Mesothelial cell of epicardium (in vitro differentiated cells): ENCODE measurements at places on chromosomes 12 and 14.

DNA sequence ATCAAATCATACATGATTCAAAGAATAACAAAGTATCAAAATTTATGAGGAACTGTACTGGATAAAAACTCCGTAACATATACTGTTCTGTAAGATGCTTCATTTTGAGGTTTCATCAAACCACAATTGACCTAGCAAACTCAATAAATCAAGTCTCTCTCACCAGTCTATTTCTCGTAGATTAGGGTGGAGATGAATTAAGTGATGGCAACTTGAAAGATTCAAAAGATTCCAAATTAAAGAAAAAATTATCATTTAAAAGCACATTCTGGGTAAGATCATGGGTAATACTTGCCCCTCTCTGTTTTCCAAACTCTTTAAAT lies 74.4 kb downstream of the PAPLN start:
- DNase-seq, result no peak

GRCh38 chr12:33587784-33588712 lies 148.4 kb upstream of the SYT10 start:
- no peak for DNase-seq

DNA sequence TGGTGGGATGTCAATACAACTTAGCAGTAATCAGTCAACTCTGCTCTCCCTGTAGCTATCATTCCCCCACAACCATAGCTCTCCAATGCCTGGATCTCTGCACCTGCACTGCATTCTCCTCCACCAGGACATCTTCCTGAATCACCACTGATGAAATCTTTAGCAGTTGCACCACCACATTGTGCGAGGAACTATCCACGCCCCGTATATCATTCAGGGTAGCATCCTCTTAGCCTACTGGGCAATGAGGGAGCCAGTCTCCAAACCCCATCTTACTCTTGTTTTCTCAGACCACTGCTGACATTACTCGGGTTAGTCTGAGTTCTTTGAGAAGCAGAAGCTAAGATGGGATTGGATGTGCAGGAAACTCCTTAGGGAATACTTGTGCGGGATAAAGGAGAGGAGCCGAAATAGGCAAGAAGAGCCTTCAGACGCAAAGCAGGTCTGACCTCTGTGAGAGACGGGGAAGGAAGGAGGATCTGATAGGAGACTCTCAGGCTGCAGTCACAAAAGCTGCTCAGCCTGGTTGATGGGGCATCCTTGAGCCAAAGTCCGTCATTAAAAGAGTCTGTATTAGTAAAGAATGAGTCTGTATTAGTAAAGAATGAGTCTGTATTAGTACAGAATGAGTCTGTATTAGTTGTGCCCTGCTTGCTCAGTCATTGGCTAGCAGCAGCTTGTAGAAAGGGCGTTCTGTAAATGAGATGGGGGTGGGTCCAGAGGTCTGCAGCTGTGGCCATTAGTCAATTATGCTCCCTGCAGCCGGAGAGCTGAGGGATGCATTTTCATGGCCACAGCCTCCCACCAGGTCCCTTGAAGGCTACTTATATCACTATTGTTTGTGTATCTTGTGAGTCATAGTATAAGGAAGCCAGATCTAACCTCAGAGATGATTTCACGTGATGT lies 49.6 kb upstream of the RASSF3 start:
- DNase-seq, result no peak

- DNase-seq, result no peak
Measured at GRCh38 chr12:127657036-127657435, 609.9 kb upstream of the TMEM132C start.

GRCh38 chr14:85607651-85608081 lies 77.7 kb downstream of the FLRT2 start:
- no peak for DNase-seq

DNA sequence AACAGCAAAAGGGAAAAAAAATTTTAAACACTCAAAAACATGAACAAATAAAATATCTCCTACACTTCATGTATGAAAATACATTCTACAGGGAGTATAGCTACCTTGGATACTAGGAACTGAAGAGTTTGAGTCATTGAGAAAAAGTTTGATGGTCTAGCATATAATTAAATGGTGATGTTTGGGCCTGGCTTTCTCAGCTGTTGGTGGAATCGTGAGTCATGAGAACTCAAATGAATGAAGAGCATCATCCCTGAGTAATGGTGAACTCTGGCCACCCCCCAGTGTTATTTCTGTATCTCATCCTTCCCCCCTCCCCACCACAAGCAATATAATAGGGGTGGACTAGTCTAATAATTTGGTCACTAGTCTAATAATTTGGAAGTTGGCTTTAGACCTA lies 6.7 kb upstream of the SLC6A15 start:
- no peak for DNase-seq

GRCh38 chr14:104322531-104323366 lies 184.4 kb downstream of the KIF26A start:
- DNase-seq, result no peak

GRCh38 chr14:36655963-36656686 lies 5.5 kb upstream of the PAX9 start:
- DNase-seq, result peak; percentile 80

DNA sequence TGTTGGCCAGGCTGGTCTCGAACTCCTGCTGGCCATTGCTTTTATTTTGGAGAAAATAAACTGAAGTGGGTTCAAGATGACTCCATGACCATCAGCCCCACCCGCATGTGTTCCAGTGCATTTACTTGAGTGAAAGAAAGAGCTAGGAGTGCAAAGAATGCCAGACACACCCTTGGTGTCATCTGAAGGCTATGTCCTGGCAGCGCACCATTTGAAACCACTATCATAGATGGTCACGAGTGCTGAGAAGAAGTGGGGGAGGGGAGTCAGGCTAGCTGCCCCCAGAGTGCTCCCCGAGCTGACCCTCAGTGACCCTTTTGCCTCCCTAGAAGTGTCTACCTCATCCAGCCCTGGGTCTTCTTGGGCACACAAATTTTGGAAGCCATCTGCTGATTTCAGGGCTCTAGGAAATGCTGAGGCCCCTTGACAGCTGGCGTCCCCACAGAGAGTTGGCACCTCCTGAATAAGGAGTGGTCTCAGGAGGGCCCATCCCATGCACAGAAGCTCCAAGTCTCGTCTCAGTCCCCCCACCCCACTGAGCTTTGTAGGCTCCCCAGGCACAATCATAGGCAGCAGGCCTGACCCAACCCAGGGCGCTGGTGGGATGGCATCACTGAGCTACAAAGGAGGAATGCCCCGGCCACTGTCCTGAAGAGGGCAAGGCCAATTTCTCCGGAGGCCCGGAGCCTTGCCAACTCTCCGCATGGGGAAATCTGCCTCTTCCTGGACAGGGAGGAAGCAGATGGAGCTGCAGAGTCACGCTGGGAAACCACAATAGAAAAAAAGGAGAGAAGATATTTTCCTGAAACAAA lies 28.0 kb downstream of the PXN start:
- no peak for DNase-seq

GRCh38 chr12:44127966-44128710 lies 292.3 kb downstream of the TMEM117 start:
- no peak for DNase-seq

DNA sequence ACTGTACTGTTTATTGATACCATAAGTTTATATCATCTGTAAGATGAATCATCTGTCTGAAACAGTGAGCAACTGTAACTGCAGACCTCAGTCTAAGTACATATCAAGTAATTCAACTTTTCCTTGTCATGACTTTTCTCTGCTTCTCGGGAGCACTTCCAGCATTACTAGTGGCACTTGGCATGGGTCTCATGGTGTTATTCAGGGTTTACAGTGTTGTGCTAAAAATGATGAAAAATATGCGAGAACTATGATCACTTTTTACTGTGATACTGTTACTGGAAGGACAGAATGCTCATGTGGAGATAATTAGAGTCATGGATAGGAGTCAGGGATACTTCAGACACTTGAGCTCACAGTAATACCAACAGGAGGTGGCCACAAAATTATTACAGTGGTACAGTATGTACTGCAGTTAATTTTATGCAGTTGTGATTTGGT lies 8.3 kb downstream of the KTN1 start:
- DNase-seq, result no peak

- DNase-seq, result no peak
Measured at GRCh38 chr12:119578112-119578511, 15.5 kb upstream of the TMEM233 start.

DNA sequence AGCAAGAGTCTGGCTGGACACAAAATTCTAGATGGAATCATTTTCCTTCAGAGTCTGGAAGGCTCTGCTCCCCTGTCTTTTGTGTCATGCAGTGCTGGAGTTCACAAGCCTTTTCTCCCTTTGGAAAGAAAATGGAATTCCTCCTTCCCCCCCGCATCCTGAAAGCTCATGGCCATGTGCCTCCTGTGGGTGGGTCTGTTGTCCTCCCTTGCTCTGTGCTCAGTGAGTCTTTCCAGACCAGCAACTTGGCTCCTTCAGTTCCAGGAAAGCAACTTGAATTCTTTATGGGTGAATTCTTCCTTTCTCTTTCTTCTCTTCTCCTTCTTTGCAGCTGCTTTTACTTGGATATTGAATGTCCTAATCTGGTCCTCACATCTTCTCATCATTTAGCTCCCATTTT lies 70.2 kb downstream of the TUNAR start:
- no peak for DNase-seq

- DNase-seq, result no peak
Measured at GRCh38 chr14:23694085-23694948, 58.2 kb downstream of the DHRS2 start.

GRCh38 chr14:58637040-58637390 lies 747 bp upstream of the DACT1 start:
- no peak for DNase-seq

DNA sequence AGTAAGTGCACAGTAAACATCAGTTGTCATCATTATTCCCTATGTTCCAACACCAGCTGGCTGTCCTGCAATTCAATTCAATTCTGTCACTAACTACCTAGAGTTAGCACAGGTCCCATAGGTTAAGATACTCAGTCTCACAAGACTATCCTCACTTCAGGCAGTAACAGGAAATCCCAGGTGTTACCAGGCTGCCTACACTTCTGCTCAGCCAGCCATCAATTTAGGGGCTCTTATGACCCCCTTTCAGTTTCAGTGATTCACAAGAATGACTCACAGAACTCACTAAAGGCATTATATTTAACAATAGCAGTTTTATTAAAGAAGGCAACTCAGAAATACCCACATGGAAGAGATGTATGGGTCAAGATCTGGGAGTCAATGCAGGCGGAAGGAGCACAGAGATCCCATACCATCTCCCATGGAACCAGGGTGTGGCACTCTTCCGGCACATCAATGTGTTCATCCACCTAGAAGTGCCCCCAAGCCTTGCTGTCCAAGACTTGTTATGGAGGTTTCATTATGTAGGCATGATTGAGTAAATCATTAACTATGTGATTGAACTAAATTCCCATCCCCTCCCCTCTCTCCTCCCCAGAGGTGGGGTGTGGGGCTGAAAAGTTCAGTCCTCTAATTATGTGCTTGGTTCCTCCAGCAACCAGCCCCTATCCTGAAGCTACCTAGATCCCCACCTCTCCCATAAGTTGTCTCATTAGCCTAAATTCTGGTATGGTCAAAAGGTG lies 120.8 kb upstream of the WSCD2 start:
- no peak for DNase-seq

GRCh38 chr12:103144278-103144677 lies 186.8 kb downstream of the ASCL1 start:
- DNase-seq, result no peak

- no peak for DNase-seq
Measured at GRCh38 chr14:71533800-71534199, 398.4 kb upstream of the RGS6 start.

DNA sequence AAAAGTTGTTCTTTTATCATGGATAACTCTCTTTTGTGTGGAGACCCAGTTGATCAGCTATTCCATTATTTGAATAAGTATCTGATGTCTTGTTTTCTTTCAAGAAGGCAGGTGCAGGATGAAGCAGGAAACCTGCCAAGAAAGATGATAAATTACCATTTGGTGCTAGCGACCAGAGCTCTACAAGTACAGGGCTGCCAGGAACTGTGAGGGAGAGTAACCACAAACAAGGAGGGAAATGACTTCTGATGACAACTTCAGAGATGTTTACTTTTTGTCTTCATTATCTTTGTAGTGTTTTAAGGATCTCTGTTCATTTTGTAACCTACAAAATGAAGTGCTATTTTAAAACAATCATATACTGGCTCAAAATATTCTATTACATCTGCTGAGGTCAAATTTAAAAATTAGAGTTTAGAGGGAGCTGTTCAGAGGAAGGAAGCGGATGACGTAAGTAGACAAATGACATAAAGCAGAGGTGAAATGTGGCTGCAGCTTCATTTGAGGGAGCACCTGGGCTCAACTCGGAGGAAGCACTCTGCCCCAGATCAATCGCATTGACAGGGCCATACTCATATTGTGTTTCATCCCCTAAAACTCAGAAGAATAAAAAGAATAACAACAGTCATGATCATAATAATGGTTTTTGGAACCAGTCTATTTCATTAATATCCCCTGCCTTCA lies 226.8 kb downstream of the C12orf42 start:
- no peak for DNase-seq

DNA sequence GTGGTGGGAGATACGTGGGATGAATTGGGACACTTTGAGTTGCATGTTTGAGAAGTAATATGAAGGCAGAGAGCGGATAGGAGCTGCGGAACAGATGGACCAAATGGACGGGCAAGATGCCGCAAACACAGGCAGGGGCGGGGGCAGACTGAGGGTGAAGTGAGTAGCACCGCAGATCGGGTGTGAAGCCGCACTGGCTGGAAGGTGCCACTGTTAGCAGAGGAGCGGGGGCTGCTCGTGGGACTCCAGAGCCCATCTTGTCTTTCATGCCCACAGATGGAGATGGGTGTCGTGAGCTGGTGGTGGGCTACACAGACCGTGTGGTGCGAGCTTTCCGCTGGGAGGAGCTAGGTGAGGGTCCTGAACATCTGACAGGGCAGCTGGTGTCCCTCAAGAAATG lies 7.3 kb downstream of the ITFG2 start:
- no peak for DNase-seq

- no peak for DNase-seq
Measured at GRCh38 chr14:66140213-66140918, 345.8 kb upstream of the CCDC196 start.

GRCh38 chr12:58066296-58066695 lies 124.9 kb downstream of the ATP23 start:
- no peak for DNase-seq
